ENCODE measurements at places on chromosomes 4 and X.

GRCh38 chr4:145230726-145231125 is 50.3 kb upstream of the OTUD4 start:
- ATAC-seq: no peak

GRCh38 chr4:53043891-53044650 is 182.0 kb downstream of the RASL11B start:
- ATAC-seq: no peak

- peak; percentile 67 for ATAC-seq
These were observed 213.2 kb downstream of the RASL11B start for GRCh38 chr4:53075162-53075785.

- no peak for ATAC-seq
These were observed 133.8 kb upstream of the EMCN start for GRCh38 chr4:100651499-100652175.

- no peak for ATAC-seq
These were observed 177.6 kb upstream of the GLRA2 start for GRCh38 chrX:14351611-14352303.

DNA sequence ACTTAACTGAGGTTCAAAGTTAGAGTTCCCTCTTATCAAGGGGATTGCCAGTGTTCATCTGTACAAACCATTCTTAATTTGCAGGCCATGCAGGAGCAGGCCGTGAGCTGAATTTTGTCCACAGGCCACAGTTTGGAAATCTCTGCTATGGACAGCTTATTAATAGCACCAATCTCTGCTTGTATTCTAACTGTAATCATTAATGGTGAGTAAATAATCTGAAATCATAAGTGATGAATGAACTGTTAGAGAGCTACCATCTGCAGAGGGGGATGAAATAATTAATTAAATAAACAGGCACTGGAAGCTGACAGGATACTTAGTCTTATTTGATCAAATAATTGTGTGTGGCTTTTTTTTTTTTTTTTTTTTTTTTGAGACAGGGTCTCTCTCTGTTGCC is 48.5 kb upstream of the PDLIM3 start:
- no peak for ATAC-seq

GRCh38 chr4:185567381-185568376 is 32.4 kb upstream of the PDLIM3 start:
- no peak for ATAC-seq

DNA sequence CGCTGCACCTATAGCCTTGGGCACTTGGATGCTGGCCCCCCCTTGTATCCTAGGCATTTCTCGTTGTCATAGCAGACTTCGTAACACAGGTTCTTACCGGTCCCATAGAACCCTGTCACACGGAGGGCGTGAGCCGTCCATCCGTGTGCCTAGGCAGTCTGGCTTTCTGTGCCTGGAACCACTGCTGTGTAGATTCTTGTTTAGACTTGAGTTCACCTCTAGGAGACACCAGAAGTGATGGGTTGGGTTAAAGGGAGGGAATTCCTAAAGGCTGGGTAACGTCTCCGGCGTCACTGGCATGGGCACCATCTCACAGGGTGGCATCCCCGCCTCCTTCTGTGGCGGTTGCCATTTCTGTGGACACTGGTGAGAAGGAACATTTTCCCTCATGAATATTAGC is 13.5 kb upstream of the NKX1-1 start:
- ATAC-seq: no peak

DNA sequence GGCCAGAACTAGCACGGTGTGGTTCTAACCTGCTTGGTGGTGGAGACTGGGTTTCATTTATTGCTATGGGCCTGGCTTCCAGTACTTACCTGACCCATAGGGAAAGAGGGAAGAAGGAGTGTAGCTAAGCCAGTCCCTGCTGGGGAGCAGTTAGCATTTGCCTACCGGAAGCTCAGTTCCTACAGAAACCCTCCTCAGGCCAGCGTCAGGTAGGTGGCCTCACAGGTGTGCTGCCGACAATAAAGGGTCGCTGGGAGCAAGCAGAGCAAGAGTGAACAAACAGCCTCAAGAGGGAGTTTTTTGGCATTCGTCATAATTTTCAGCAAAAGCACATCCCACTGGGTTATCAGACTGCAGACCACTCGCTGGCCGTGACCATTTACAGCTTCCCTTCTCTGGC is 740.6 kb upstream of the TENM3 start:
- no peak for ATAC-seq

DNA sequence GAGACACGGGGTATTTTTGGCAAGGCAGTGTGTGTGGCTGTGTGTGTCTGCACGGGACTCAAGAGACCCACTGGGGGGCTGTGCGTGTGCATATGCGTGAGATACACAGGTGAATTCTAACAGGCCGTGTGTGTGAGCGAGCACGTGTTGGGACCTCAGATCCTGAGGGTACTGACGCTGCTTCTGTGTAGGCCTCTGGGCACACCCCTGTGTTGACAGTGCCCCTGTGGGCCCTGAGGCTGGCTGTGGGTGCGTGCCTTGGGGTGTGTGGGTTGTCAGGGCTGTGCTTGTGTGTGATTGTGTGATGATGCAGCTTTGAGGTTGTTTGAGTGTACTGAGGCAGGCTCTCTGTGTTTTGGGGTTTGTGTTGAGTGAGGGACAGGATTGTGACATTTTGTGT is 13.9 kb downstream of the FOXP3 start:
- ATAC-seq: peak; percentile 51

DNA sequence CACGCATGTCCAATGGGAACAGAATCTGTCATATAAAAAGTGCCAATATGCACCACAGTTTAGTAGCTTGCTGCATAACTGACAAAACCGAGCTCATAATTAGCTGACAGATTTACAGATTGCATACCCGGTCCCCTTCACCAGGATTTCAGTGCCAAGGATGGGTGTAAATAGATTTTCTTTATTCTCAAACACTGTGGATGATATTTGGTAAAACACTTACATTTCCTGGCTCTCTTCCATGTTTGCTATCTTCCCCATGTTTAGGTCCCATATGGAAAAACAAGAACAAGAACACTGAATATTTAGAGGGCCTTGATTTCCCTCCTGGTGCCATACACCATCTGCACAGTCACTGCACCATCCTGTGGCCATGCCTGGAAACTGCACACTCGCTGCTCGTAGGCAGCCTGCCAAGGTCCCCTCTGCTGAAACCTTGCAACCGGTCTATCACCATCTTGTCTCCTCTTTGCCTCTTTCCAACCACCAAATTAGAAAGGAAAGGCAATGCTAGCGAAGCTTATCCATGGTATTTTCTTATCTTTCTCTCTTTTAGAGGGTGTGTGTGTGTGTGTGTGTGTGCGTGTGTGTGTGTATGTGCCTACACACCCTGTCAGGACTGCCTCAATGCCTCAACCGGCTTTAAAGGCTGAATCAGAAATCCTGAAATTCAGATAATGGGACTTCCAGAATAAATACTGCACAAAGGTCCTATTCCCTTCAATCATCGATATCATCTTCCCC is 124.2 kb upstream of the MBNL3 start:
- peak; percentile 46 for ATAC-seq

- ATAC-seq: no peak
These were observed 47.4 kb downstream of the HAUS3 start for GRCh38 chr4:2194496-2194895.

- peak; percentile 90 for ATAC-seq
These were observed 115.0 kb downstream of the SMIM20 start for GRCh38 chr4:26028793-26029567.

- ATAC-seq: no peak
These were observed 102.8 kb upstream of the PDLIM3 start for GRCh38 chr4:185638093-185638492.

DNA sequence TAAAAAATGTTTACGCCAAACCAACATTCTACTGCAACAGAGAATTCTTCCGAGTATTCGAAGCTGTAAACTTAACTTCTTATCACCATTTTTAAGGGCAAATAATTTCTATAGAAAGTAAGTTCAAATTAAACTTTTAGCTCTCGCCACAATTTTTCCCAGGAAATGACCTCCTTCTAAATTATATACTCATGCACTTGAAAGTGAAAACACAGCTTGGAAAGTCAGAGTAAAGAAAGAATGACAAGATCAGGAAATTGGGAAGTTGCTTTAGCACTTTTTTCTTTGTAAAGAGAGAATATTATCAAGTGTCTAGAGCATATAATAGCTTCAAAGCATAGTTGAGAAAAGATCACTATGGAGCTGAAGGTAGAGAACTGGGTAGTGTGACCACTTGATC is 1.2 kb downstream of the CYBB start:
- ATAC-seq: no peak
